GM12891 (cell line): ENCODE measurements at places on chromosomes 6 and 20.

GRCh38 chr20:22501566-22502344 is 82.6 kb downstream of the FOXA2 start:
- DNase-seq: no peak

DNA sequence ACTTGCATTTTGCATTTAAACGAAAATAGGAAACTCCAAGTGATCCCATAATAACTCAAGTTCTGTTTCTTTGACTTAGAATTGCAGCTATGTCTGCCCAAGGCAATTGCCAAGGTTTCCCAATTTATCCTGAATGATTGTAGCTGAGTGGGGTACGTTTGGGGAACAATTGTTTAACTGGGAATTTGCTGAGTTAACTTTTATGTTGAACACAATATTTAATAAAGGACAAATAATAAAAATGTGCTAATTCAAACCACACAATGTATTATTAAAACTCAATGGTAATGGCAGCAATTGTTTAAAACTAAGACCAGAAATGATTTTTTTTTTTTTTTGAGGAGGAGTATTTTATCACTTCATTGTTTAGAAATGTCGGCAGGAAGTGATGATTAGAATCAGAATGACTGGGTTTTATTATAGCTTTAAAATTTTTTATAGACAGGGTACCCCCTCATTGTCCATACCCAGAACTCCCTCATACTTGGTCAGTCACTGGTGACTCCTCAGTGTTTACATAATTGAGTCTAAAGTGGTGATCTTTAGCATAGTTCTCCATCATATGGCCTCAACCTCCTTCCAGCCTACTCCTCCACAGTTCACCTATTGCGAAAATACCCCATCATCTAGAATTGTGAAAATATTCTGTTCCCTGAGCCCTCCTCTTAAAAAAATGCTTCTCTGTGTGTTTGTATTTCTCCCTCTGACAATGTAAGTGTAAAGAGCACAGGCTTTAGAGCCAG is 389.2 kb upstream of the CITED2 start:
- DNase-seq: no peak

DNA sequence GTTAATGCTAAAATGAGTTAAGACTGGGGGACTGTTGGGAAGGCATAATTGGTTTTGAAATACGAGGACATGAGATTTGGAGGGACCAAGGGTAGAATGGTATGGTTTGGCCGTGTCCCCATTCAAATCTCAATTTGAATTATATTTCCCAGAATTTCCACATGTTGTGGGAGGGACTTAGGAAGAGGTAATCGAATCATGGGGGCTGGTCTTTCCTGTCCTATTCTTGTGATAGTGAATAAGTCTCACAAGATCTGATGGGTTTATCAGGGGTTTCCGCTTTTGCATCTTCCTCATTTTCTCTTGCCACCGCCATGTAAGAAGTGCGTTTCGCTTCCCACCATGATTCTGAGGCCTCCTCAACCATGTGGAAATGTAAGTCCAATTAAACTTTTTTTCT is 12.7 kb downstream of the ZBTB9 start:
- DNase-seq: no peak

GRCh38 chr6:72206606-72207005 is 320.3 kb downstream of the RIMS1 start:
- no peak for DNase-seq

GRCh38 chr6:4645713-4646360 is 130.4 kb upstream of the CDYL start:
- no peak for DNase-seq

- no peak for DNase-seq
Observed at GRCh38 chr6:148927586-148927985, 180.8 kb downstream of the UST start.

GRCh38 chr6:25066593-25066992 is 130.8 kb upstream of the RIPOR2 start:
- DNase-seq: no peak

- no peak for DNase-seq
Observed at GRCh38 chr20:17895641-17896171, 72.9 kb downstream of the SNX5 start.

GRCh38 chr6:104326173-104327001 is 533.3 kb downstream of the HACE1 start:
- no peak for DNase-seq

GRCh38 chr20:4060064-4060795 is 44.9 kb upstream of the RNF24 start:
- no peak for DNase-seq

DNA sequence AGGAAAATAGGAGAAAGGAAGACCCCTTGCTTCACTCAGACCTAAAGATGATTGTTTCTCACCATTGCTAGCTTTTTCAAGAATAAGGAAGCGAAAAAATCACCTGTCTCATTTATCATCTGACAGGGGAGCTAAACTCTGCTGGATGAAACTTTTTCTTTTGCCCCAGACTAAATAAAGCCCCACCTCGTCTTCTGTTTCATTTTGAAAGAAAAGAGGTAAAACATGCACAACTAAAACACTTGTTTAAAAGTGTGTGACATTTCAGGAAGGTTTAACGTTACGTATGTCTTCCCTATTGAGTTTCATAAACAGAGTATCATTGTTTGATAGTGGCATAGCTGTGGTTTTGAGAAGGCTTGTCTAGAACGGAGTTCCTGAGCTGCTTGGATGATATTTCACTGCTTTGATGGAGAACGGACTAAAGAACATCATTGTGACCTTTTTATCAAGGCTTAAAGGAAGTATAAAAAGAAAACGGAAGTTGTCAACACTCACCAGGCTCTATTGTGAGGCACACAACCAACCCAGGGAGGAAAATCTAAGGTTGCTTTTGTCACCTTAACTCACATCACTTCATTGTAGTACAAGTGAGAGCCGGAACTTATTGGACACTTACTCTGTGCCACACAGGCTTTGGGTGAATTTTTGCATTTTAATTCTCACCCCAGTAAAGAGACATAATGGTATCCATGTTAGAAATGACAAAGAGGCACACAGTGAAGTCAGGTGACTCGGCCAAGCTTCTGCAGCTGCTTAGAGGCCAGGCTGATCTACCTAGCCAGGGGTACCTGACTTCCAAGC is 29.5 kb downstream of the TSHZ2 start:
- no peak for DNase-seq
